ENCODE measurements at places on chromosomes 1 and 21. TPM values are rescaled to one million over a fixed set of nuclear protein-coding genes. Genes with fewer than 3 reads are reported as not detected.

GRCh38 chr1:222790520-222790919, 24.3 kb upstream of the DISP1 start:
- no peak for DNase-seq

GRCh38 chr1:29711582-29712283, 475.4 kb downstream of the PTPRU start:
- DNase-seq = no peak

GRCh38 chr21:16020878-16021277, 291.1 kb downstream of the USP25 start:
- no peak for DNase-seq

GRCh38 chr1:199273837-199274379, 635.1 kb downstream of the PTPRC start:
- no peak for DNase-seq

DNA sequence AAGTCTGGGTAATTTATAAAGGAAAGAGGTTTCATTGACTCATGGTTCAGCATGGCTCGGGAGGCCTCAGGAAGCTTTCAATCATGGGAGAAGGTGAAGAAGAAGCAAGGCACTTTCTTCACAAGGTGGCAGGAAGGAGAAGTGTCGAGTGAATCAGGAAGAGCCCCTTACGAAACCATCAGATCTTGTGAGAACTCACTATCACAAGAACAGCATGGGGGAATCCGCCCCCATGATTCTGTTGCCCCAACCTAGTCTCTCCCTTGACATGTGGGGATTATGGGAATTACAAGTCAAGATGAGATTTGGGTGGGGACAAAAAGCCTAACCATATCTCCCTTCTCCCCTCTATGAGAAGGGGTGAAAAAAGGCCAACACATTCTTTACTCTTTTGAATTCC, 11.2 kb upstream of the IVNS1ABP start:
- DNase-seq = no peak

- no peak for DNase-seq
Observed at GRCh38 chr21:27300770-27301169, 333.9 kb upstream of the ADAMTS5 start.

DNA sequence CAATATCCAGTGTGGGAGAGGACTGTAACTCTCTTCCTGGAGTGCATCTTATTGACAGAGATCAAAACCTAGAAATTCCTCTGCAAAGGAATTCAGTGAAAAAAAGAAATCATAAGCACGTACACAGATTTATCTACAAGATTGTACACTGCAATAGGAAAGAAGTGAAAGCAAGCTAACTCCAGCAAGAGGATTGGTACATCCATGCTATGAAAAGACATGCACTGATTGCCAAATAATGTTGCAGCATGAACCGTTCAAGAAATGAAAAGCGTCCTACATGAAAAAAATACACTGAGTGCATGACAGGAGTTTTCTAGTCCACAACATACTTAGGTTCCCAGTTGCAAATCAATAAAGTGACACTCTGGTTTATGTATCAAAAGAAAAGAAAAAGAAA, 1.9 kb upstream of the MGST3 start:
- no peak for DNase-seq

GRCh38 chr1:8027748-8028570, 1.9 kb upstream of the ERRFI1 start:
- DNase-seq = no peak

DNA sequence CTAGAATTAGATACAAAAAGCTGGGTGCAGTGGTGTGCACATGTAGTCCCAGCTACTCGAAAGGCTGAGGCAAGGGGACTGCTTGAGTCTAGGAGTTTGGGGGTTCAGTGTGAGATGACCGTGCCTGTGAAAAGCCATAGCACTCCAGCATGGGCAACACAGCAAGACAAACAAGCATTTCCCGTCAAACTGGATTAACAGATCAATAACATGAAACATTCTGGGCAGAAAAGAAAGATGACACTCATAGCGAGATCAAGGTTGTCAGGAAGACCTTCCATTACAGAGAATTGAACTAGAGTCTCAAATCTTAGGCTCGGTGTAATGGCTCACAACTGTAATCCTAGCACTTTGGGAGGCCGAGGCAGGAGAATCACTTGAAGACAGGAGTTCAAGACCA, 14.0 kb downstream of the TFB2M start:
- DNase-seq = no peak

DNA sequence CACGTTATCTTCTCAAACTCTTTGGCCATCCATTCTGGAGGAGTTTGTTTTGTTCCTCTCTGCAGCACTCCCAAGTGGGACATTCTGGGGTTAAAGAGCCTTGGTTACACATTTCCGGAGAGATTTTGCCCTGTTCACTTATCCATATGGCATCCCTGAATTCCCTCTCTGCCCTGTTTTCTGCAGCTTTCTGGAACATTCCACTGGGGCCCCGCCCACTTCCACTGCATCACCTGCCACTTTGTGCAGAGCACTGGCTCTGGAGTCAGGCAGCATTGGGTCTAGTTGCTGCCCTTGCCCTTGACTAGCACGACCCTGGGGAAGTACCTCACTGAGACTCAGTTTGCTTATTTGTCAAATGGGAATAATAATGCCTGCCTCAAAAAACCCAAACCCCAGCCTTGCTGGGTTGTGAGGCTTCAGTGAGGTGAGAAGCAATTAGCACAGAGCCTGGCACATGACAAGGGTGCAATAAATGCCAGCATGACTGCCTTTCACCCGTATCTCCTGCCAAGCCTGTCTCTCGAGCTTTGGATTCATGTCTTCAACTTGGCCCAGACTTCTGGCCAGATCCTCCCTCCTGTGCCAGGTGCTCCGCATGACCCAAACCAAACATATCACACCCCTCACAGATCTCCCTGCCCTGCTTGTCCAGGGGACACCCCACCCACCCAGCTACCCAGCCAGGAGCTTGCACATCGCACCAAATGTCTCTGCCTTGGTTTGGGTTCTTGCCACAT, 38.3 kb downstream of the IL6R start:
- DNase-seq = no peak

GRCh38 chr1:28246427-28246832, 10.5 kb downstream of the ATP5IF1 start:
- no peak for DNase-seq

- no peak for DNase-seq
Observed at GRCh38 chr1:207314816-207315215, 6.7 kb upstream of the CD55 start.

Gene MARK1
- polyA plus RNA-seq = 10.6 TPM

Gene SYT2
- polyA plus RNA-seq = 2.7 TPM

Gene SLC2A1
- 31.7 TPM for polyA plus RNA-seq

Gene KCNE2
- 1.8 TPM for polyA plus RNA-seq

Gene TPTE
- not detected for polyA plus RNA-seq

Gene RCSD1
- polyA plus RNA-seq = 12.0 TPM

Gene SNRNP40
- polyA plus RNA-seq = 82.5 TPM
